Psoas muscle (tissue), 8 donors: ENCODE measurements at places on chromosomes 1 and 21. TPM values are rescaled to one million over a fixed set of nuclear protein-coding genes. Genes with fewer than 3 reads are reported as not detected.

The TBX19 gene
- 0.36 TPM for polyA plus RNA-seq

DNA sequence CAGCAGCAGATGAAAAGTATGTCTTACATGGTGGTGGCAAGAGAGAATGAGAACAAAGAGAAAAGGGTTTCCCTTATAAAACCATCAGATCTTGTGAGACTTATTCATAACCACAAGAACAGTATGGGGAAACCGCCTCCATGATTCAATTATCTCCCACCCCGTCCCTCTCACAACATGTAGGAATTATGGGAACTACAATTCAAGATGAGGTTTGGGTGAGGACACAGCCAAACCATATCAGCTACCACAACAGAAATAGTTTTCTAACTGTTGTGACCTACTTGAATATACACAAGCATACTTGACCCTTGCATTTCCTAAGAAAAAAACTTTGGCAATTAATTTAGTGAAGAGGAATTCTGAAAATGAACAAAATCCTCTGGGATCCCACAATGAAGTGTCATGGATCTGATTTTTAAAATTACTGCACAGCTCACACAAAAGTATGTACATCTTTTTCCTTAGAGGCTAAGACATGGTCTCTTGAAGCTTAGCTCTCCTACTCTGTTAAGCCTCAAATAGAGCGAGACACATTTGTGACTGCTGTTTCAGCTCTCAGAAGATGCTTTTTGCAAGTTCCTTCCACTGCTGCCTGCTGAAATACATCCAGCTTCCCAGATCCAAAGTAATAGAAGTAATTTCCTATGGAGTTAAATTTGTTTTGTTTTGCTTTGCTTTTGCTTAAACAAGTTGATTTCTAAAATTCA lies 265.8 kb downstream of the DPYD start:
- DNase-seq, result no peak

DNA sequence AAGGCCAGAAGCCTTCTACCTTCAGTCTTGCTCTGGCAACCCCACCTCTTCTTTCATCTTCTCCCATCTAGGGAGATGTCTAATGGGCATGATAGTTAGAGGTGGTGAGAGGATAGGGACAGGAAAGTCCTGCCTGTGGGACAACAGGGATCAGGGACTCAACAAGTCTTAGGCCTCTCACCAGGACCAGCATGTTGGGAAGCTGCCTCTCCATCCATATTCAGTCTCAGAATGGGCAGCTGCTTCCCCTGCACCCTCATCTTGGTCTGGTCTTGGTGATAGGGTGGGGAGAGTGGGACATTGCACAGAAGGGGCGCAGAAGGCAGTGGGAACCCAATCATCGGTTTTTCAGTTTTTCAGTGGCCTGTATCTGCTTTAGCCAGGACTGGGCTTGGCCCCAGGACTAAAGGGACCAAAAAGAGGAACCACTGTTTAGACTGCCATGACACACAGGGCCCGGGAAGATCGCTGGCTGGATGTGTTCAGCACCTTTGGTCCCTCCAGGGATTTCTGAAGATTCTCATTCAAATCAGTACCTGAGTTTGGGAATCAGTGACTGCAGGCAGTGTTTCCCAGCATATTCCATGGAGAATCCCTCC lies 12.7 kb downstream of the RHEX start:
- no peak for DNase-seq

The CASZ1 gene
- 11.0 TPM for polyA plus RNA-seq

GRCh38 chr1:83583351-83584014 lies 415.4 kb downstream of the TTLL7 start:
- DNase-seq, result no peak

DNA sequence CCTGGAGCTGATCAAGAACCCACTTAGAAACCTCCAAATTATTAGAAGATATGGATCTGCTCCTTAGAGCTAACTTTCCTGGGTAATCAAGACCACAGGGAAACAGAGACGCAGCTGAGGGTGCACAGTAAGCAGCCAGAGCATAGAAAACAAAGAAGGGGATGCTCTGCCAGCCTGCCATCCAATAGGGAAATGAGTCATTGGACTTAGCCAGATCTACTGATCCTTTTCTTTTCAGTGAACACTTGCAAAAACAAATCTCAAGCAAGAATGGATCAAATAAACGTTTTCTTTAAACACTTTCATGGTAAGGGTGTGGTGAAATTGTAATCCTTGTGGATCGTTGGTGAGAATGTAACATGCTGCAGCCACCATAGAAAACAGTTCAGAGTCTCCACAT lies 474.0 kb downstream of the LTN1 start:
- DNase-seq, result no peak

- no peak for DNase-seq
Measured at GRCh38 chr1:12380326-12381249, 150.8 kb downstream of the VPS13D start.

The CD2 gene
- polyA plus RNA-seq, result 0.21 TPM

The WNT4 gene
- 0.44 TPM for polyA plus RNA-seq

- no peak for DNase-seq
Measured at GRCh38 chr1:41700986-41701535, 216.6 kb upstream of the EDN2 start.

DNA sequence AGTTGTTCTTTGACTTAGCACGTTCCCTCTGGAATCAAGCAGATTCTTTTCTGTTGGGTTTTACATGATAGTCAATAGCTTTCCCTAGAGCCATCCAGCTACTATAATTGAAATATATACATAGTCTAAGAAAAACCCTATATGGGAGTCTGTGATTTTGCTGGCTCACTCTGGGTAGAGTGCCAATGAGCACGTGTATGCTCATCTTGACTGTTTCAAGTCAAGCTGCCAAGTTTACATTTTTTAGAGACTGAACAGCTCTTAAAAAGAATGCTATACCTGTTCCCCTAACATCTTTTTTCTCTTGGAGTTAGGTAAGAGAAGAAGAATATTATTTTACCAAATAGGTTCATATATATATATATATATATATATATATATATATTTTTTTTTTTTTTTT lies 182.8 kb upstream of the NRIP1 start:
- DNase-seq, result no peak

DNA sequence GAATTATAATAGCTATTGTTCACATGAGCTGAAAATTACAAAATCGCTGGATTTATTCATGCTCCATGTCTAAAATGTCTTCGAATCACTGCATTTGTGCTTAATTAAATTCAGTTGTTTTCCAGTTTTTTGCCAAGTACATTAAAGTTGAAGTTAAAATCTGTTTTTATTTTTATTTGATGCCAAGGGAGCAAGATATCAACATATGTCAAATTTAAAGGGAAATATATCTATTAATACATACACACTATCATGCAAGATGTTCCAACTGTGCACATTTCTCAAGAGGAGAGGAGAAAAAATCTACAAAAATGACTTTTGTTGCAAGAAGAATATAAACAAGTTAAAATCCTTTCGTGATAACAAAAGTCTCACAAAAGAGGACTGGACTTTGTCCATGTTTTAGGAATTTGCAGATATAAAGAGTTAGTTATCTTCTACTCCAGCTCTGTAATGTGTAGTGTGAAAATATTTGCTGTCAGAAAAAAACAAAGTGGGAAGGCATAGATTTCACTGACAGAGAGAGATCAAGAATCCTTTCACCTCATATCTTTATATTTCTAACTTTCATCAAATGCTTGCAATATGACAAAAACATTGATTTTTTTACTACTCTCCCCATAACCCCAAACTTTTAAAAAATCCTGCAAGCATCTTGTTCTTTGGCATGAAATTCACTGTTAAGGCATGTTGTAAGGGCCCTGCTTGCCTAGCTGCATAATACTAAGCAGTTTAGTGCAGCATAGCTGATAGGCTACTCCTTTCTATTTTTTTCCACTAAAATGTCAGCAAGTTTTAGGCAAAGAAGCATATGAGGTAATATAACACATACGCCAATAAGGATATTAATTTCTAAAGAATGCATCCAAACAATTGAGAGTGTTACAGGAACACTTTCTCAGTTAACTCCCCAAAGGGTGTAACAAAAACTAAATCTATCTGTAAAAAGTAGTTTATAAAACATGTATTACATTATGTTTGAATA lies 340.2 kb upstream of the ADAMTS5 start:
- no peak for DNase-seq

GRCh38 chr21:22468893-22469292 lies 1470.7 kb downstream of the NCAM2 start:
- no peak for DNase-seq

- no peak for DNase-seq
Measured at GRCh38 chr1:28129150-28129549, 40.7 kb upstream of the EYA3 start.

- DNase-seq, result no peak
Measured at GRCh38 chr1:235063068-235063765, 65.4 kb downstream of the TOMM20 start.

DNA sequence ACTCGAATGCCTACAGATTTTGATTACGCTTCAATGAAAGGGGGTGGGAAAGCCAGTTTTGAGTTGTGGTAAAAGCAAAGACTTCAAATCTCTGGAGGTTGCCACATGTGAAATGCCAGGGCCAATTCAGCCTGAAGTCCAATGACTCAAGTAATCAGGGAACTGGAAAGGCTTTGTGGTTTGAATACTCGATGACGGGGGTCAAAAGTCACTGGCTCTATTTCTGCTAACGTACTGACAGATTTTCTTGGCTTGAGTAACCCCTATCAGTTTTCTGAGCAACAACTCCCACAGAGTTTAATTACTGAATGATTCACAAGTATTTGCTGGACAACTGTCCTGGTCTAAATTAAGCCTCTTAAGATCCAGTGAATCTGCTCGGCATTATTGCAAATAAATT lies 152.2 kb downstream of the SIPA1L2 start:
- DNase-seq, result peak; percentile 39
